ENCODE measurements at places on chromosomes 16 and 17.

- DNase-seq: no peak
Observed at GRCh38 chr17:34163646-34164045, 91.4 kb upstream of the CCL2 start.

GRCh38 chr17:77834170-77835115 lies 124.1 kb upstream of the TNRC6C start:
- DNase-seq: peak; percentile 80

GRCh38 chr16:57145046-57146021 lies 40.5 kb downstream of the PSME3IP1 start:
- DNase-seq: no peak

DNA sequence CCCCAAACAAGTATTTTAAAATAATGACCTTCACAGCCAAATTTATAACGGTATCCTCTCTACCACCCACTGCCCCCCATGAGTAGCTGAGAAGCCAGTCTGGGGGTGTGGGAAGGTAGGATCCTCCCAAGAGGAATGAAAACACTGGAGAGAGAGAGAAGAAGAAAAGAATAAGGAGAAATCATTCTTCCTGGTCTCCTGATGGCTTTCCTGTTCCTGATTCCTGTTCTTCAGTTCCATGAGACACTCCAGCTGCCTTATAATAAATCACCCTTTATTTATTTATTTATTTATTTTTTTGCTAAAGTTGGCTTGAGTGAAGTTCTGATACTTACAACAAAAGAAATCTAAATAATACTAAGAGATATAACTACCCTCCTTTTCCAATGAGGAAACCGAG lies 56.4 kb upstream of the FAM20A start:
- no peak for DNase-seq

DNA sequence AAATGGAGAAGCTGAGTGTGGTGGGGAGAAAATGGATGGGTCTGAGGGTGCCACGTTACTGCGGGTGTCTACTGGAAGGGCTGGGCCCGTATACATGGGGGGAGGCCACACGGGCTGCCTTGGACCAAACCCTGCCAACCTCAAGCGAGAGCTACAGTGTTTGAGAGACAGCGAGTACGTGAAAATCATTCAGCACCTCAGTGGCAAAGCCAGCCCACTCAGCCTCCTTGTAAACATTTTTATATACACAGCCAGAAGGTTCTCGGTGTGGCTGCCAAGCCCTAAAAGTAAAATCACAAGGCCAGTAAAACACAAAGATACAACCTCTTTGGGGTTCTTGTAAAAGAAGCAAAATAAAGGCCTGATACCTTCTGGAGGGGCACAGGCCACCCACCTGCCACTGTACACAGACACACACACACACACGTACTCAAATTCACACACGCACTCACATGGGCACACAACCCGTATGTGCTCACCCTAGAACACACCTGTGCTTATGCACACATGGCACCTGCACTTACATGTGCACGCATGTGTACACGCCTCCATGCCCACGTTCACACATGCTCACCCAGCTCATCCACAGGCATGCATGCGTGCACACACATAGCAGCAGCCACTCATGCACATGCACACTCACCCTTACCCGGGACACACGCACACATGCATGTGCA lies 102.8 kb downstream of the GSG1L start:
- no peak for DNase-seq

DNA sequence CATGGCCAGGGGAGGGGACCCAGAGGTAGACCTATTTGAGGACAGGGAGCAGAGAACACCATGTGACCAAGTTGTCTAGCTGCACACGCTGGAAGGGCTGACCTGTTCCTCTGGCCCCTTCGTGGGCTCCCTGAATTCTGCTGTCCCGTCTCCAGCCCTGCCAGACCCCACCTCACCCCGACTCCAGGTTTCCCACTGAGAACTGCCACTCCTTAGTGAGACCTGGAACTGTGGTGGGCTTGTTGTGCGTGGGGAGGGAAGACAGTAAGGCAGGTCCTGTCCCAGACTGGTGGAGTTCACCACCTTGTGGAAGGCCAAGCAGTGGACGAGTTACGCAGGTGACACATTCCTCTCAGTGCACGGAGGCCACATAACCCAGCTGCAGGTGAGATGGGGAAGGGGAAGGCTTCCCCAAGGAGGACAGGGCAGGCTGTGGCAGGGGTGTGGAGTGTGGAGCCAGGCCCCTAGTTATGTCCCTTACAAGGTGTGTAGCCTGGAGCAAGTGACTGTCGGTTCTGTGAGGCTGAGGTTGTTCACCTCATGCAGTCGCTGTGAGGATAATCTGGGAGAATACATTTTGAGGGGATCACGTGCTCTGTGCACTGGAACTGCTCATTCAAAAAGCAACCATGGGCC lies 54.7 kb downstream of the USP22 start:
- no peak for DNase-seq

GRCh38 chr17:47978324-47978723 lies 7.4 kb downstream of the CDK5RAP3 start:
- DNase-seq: peak; percentile 68

GRCh38 chr17:236641-237405 lies 55.4 kb upstream of the DOC2B start:
- DNase-seq: no peak

DNA sequence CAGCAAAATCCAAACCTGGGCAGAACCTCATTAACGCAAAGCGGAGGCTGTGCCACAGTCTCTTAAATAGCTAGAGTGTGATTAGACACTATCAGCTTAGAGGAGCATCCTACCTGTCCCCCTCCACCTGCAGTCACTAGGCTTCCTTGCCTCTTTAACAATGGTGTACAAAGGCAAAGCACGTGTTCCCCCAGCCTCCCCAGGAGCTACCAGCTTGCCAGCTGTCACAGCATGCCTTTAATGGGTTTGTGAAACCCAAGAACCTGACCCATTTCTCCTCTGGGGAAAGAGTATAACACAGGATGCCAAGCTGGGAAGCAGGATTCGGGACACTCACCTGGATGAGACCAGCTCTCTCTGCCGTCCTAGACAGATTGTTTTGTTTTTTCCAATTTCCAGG lies 37.2 kb upstream of the TBX2 start:
- no peak for DNase-seq

- no peak for DNase-seq
Observed at GRCh38 chr16:47634727-47635126, 173.6 kb downstream of the PHKB start.

DNA sequence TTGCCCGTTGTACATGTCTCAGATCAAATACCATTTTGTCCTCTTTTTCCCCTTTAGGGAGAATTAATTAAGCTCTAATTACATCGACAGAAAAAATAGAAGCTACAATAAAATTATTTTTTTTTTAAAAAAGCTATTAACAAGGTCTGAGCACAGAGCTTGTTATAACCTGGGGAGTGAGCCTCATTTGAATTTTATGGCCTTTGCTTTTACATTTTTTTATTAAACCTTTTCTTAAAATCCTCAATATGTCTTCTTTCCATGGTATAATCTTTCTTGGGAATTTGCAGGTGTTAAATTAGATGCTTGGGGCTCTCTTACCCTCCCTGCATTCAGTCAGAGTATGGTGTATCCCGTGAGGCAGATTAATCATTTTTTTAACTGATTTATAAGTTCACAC lies 212.5 kb upstream of the XYLT1 start:
- DNase-seq: no peak

DNA sequence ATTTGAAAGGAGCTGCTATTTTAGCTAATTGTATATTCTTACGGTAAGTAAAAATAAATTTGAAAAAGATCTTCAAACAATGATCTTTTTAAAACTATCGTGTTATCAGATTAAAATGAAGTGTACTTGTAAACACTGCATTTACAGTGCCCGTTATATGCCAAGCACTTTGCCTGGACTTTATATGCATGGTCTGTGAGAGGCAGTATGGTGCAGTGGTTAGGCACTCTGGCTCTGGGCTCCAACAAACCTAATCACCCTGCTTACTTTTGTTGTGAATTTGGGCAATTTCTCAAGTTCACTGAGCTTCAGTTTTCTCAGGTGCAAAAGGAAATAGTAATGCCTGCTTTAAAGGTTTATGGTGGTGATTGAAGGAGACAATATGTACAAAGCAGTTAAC lies 1.4 kb downstream of the PMP22 start:
- DNase-seq: no peak

DNA sequence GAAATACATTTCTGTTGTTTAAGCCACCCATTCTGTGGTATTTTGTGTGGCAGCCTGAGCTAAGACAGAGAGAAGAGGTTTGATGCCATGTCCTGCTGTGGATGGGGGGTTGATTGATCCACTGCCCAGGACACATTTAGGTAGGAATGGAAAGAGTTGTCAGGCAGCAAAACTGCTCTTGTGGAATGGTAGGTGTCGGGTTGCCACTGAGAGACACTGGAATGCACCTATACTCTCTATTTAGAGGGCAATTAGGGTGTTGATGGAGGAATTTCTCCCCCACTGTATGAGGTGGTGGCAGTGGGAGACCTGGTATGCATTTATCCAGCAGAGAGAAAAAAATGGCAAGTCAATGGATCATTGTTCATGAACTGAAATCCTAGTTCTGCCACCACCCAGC lies 30.9 kb downstream of the CBLN1 start:
- no peak for DNase-seq

- DNase-seq: no peak
Observed at GRCh38 chr17:8552577-8553320, 77.8 kb downstream of the MYH10 start.

DNA sequence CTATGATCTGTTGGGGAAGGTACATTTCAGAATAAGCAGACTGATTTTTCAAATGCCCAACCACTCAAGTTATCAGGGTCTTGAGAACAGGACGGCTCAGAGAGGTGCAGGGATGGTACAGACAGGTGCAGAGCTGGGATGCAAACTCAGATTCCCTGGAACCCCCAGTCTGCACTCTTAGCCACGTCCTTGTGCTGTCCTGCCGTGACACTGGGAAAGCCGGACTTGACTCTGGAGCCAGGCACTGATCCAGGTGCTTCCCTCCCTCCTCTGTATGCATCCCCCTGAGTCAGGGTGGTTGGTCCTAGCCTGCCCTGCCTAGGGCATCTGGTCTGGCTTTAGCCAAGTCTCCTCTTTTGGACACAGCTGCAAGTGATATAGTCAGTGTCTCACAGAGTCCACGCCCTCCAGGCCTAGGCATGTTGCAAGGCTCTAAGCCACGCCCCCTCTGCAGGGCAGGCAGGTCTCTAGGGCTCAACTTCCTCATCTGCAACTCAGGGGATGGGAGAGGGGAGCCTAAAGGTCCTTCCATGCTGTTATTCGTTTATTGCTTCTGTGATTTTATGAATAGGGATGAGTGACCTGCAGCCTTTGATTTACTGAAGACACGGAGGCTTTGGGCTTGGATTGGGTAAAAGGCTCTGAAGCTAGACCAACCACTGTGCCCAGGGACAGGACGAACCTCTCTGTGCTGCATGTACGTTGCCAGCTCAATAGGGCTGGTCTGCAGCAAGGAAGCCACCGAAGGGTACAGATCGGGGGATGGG lies 97.3 kb downstream of the SDK2 start:
- DNase-seq: peak; percentile 57

DNA sequence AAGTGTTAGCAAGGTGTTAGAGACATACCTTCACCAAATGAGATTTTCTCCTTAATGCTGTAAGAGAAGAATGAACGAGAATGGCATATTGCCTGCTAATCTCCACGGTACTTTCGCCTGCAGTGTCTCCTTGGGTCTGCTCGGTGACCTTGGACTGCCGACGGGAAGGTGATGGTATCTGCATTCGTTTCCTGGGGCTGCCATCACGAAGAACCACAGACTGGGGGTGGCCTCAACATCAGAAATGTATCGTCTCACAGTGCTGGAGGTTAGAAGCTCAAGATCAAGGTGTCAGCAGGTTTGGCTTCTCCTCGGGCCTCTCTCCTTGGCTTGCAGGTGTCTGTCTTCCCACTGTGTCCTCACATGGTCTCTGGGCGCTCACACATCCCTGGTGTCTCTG lies 86.3 kb upstream of the TNRC6C start:
- DNase-seq: no peak

- no peak for DNase-seq
Observed at GRCh38 chr17:47615766-47616424, 33.8 kb upstream of the KPNB1 start.

- no peak for DNase-seq
Observed at GRCh38 chr17:5786510-5786875, 202.2 kb upstream of the NLRP1 start.

DNA sequence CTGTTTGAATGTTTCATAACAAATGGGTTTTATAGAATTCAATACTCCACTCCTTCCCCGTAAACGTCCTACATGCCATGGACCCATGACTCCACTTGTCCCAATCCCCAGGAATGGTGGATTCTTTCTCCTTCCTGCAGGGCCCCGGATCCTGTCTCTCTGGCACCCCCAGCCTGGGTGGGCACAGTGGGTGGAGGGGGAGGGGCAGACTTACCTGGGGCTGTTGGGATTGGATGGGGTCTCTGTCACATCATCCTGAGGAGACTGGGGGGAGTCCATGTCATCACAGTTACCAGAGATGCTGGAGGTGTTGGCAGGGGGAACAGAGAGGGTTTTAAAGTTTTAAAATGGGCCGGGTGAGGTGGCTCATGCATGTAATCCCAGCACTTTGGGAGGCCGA lies 13.2 kb downstream of the TRPV3 start:
- DNase-seq: no peak

GRCh38 chr17:50100921-50101345 lies 5.8 kb downstream of the PDK2 start:
- peak; percentile 44 for DNase-seq

- DNase-seq: no peak
Observed at GRCh38 chr17:74512624-74513091, 18.6 kb downstream of the CD300LB start.

GRCh38 chr17:39659279-39660010 lies 5.7 kb upstream of the TCAP start:
- DNase-seq: peak; percentile 83

- peak; percentile 74 for DNase-seq
Observed at GRCh38 chr17:72592242-72592966, 471.6 kb downstream of the SOX9 start.

DNA sequence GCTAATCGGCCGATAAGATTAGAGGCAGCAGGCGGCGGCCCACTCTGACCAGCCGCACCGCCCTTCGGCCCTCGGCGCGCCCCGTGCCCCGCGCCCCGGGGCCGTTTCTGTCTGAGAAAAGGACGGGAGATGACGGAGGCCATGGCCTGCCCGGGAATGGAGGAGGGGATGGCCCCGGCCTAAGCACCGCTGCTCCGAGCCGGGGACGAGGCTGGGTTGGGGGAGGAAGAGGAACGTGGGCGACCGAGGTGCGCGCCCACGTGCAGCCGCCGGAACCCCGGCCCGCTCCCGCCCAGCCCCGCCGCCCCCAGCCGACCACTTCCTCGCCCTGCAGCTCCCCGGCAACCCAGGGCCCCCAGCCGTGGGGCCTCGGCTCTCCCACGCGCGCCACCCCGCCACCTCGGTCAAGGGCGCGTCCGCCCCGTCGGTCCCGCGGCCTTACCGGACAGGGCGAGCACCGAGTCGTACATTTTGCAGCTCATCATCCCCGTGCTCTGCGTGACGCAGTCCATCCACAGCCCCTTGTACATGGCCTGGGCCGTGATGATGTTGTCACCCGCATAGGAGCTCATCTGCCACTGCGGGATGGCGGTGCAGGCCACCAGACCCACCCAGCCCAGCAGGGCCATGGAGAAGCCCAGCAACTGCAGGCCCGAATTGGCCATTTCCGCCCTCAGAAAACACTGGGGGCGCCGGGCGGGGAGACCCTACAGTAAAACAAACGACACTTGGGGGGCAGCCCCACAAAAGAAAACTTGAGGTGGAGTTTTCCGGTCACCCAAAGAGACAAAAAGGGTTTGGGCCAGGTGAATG lies 693 bp downstream of the CLDN7 start:
- DNase-seq: peak; percentile 24

All from Calu3 (cell line).